NCI-H1092 treated with DMSO at 0.1 percent for 48 hours (cell line): ENCODE measurements at places on chromosomes 2 and 18.

DNA sequence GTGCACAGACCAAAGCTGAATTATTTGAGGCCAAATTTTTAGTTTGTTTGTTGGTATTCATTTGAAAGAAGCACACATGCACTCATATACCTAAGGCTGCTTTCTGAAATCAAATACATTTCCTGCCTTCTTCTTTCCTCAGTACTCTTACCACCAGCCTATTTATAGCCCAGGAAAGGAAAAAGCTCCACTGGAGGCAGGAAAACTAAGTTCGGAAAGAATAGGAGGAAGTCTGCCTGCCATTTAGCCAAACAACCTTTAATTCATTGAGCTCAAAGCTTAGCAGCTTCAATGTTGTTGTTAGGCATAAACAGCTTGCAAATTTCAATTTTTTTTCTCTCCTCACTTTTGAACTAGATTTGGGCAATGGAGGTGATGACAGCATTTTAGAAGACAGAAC, 40.4 kb upstream of the RASGRP3 start:
- no peak for DNase-seq

- no peak for DNase-seq
These were observed 24.3 kb downstream of the RNF144A start for GRCh38 chr2:6941299-6942046.

DNA sequence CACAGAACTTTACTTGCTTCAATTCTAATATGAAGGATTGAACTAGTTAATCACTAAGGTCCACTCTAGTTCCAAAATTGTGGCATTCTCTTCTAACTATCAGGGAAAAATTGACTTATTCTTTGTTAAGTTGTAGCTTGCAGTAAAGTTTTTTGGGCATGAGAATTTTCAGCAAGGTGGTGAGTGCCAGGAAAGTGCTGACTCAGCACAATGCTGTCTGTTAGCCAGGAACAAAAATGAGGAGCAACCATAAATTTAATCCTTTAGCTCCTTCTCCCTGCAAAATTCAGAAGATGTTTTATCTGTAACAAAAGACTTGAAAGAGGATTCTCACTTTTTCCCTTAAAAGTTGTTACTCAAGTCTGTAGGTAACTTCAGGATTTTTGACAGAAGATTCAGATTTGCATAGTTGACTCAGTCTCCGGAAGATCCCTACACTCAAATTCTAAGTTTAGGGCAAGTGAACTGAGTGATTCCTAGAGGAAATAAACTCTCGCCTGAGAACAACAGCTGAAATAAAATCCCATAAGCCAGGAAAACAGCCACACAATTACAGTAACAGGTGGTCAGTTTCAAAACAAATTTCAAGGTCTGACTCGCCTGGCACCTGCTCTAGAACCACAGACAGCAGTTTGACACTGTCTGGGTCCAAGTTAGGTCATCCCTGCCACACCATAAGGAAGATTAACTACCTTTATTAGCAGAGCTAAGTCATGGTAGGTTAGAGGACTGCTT, 20.2 kb upstream of the DARS1 start:
- no peak for DNase-seq

GRCh38 chr2:39640107-39640506, 25.6 kb upstream of the TMEM178A start:
- no peak for DNase-seq

- peak; percentile 91 for DNase-seq
These were observed 63.8 kb downstream of the SETBP1 start for GRCh38 chr18:44744161-44745121.

DNA sequence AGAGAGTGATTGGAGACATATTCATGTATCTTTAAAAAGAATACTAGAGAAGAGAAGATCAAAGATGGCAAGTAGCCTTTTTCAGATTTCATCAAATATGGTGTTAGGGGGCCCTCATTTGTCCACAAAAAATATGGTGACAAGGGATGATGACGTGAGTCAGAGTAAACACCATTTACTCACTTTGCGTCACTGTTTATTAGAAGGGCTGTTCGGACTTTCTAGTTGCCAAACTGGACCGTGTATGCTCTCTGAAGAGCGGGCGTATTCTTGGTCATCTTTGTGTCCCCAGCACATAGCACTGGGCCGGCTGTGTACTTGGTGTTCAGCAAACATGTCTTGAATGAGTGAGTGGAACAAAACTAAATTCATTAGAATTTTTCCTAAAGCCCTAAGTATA, 37.5 kb downstream of the TTC39C start:
- DNase-seq, result no peak

GRCh38 chr18:63319383-63320122, at the start of gene BCL2:
BCL2 (minus strand) TSS chr18:63319769.
- DNase-seq, result peak; percentile 81

GRCh38 chr2:138618971-138619370, 117.4 kb downstream of the SPOPL start:
- no peak for DNase-seq

GRCh38 chr2:238894950-238895298, 47.0 kb downstream of the TWIST2 start:
- DNase-seq, result no peak

GRCh38 chr18:56945171-56946083, 201.5 kb upstream of the BOD1L2 start:
- DNase-seq, result no peak

GRCh38 chr2:233430081-233430480, 75.8 kb downstream of the DGKD start:
- DNase-seq, result no peak

- DNase-seq, result no peak
These were observed 55.5 kb upstream of the HS6ST1 start for GRCh38 chr2:128374001-128374710.

- DNase-seq, result no peak
These were observed 50.0 kb downstream of the ESCO1 start for GRCh38 chr18:21550510-21550970.

DNA sequence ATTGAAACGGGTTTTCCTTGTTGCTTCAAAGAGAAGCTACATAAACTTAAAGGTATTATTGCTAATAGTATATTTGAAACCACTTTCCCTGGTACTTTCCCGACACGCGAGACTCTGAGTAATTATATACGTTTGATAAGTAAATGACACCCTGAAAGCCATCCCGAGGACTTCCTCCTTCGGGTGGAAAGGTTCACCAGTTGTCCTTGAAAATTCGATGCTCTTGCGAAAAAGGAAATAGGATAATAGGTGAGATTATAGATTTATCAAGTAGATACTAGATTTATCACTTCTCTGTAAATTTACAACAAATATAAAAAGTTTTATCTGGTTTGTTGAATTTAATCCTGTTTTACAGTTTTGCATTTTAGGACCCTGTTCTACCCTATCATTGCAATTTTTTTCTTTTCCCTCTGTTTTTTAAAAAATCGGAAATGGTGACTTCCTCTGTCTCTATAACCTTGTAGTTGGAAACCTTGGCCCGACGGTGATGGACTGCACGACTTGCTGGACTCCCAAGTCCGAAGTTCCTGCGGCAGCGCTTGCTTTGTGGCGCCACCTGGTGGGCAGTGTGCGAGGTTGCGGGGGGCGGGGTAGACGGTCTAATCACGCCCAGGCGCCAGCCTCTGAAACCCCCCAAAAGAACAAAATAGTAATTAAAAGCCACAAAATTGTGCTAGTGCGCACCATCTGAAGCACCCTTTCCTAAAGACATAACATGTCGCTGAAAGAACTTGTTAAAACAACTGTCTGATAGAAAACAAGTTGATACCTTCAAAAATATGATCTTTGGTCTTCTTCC, 972 bp upstream of the DLX2 start:
- DNase-seq, result peak; percentile 64

DNA sequence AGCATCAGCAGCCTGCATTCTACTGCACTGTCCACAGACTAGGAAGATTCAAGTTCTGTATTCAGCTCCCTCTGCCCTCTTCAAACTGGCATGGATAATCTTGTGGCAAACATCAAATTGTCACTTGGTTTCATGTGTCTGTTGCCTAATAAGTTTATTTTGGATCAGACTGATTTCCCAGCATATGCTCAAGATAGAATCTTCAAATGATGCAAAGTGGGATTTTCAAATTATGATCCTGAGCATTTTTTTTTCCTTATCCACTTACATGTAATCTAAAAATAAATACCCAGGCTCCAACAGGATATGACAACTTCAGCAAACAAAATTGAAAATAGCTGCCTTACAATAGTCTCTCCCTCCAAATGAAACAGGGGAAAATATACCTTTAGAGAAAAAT, 160.9 kb upstream of the VRK2 start:
- no peak for DNase-seq

DNA sequence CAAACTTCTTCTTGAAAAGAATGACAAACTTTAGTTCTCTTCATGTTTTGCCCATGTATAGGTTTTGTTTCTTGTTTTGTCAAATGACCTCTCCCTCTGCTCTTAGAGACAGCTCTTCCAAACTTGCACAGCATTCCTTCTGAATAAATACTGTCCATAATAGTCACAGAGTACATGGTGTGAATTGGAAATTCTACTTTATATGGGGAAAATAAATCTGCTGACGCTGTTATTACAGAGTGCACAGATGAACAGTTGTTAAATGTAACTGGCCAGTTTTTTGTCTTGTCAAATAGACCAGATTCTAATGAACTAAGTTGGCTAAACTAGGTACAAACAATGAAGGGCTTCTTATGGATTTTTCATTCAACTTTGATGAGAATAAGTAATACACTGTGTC, 115.8 kb upstream of the DTNA start:
- no peak for DNase-seq

DNA sequence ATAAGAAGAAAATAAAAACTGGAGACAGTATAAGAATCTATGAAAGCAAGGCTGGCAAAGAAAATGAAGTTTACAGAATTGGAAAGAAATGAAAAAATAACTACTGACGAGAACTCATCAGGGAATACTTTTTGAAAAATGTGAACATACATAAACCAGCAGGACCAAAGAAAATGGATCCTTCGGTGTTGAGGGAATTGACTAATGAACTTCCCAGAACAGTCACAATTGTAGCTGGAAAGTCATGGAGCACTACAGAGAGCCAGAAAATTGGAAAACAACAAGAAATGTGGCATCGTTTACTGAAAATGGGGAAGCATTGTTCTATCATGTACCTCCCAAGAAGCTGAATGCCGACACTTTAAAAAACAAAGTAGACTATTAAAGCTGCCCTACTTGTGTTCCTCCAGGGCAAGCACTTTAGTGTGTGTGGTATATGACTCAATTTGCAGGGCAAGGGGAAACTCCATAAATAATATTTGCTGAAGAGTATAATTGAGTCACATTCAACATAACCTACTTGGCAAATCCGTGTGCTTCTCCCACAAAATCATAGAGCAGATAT, 1221.6 kb upstream of the NRXN1 start:
- no peak for DNase-seq

DNA sequence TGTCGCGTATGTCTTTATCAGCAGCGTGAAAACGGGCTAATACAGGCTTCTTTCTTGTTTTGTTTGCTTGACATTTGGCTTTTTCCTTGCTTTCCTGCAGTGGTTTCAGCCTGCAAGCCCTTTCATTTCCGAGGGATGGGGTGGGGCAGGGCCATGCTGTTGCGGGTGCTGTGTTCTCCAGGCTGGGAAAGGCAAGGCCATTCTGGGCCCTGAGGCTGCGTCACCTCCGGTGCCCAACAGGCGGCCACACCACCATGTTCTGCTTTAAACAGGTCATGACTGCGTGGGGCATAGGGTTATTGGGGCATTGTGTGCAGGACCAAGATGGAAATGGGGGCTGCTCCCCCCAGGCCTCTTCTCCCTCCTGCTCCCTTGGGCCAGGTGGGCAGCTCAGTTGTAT, 38.6 kb upstream of the PLB1 start:
- DNase-seq, result no peak

DNA sequence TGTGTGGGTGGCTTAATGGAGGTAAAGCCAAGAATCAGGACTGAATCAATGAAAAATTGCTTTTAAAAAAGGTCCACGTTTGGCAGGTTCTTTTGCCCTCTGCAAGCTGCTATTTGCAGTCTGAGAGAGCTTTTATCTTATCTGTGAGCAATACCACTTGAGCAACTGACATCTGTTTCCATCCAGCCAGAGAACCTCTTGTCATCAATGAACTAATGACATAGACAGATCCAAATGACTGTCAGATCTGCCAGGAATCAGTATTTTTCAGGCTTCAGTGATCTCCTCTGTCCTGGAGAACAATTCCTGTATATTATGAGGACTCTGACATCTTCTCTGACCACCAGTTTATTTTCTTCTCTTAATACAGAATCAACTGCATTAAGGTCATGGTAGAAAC, 608.1 kb downstream of the LRP1B start:
- DNase-seq, result peak; percentile 59

DNA sequence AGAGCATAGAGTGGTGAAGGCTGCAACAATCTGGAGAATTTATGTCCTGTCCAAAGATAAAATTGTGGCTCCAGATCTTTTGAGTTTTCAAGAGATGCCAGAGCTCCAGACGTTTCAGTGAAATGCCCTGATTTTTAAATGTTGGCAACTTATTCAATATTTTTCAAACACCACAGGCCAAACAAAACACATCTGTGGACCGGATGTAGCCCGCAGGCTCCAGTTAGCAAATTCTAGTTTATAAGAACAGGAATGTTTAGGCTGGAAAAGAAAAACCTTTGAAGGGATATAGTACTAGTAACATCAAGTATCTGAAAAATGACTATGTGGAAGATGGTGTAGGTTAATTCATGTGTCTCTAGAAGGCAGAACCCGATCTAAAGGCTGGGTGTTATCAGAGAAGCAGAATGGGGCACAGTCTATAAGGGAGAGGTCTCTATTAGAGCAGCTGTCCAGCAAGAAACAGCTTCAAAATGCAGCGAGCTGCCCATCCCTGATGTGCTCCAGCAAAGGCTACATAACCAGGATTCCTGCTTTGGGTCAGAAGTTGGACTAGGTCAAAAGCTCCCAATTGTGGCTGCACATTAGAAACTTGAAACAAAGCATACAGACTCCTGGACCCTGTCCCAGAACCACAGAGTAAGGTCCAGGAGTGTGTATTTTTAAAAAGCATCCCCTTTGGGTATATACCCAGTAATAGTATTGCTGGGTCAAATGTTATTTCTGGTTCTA, 105.9 kb downstream of the ANKRD44 start:
- no peak for DNase-seq

DNA sequence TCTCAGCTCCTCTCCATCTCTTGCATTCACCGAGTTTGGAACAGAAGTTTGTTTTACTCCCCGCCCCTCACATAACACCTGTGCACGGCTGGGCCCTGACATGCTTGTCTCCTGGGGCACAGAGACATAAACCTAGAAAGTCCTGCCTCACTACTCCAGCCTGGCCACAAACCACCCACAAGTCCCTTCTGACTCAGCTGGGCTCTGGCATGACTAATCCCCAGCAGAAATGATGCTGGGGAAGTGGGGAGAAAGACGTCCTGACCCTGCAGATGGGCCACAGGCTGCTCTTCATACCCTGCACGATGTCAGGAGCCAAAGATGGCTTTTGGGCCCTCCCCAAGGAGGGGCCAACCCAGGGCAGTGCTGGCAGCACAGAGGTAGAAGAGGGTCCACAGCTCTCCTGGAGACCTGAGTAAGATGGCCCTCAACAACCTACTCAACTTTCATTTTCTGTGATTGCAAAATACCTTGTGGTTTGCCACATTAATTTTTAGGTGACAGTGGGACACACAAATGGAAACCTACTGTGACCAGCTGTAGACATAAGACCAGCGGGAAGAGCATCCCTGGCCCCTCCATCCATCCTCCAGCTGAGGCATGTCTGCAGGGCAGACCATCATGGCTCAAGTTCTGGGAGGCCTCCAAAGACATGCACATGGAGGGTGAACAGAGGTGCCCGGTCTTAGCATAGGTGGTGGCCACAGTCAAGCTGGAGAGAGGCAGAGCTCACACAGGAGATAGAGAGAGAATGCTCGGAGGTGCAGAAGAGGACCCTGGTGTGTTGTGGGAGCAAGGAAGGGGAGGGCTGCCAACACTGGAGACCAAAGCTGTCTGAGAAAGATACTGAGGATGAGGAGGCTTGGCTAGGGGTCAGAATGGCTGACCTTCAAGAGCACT, 40.0 kb downstream of the DNMT3A start:
- no peak for DNase-seq
